T-helper 9 cell (primary cell): ENCODE measurements at places on chromosomes 11 and 22.

DNA sequence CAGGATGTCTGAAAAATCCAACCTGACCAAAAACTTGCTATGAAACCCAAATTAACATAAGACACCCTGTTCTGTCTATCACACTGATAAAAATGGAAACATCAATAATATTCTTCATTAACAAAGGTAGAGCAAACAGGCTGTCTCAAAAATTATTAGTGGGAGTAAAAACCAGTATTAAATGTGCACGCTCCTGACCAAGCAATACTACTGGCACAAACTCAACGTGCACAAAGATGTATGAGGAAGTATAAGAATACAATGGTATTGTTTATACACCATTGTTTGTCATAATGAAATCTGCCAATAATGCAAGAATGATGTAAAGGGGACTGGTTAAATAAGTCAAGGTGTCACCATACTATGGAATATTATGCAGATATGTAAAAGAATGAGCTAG, 288.5 kb downstream of the MN1 start:
- no peak for DNase-seq

DNA sequence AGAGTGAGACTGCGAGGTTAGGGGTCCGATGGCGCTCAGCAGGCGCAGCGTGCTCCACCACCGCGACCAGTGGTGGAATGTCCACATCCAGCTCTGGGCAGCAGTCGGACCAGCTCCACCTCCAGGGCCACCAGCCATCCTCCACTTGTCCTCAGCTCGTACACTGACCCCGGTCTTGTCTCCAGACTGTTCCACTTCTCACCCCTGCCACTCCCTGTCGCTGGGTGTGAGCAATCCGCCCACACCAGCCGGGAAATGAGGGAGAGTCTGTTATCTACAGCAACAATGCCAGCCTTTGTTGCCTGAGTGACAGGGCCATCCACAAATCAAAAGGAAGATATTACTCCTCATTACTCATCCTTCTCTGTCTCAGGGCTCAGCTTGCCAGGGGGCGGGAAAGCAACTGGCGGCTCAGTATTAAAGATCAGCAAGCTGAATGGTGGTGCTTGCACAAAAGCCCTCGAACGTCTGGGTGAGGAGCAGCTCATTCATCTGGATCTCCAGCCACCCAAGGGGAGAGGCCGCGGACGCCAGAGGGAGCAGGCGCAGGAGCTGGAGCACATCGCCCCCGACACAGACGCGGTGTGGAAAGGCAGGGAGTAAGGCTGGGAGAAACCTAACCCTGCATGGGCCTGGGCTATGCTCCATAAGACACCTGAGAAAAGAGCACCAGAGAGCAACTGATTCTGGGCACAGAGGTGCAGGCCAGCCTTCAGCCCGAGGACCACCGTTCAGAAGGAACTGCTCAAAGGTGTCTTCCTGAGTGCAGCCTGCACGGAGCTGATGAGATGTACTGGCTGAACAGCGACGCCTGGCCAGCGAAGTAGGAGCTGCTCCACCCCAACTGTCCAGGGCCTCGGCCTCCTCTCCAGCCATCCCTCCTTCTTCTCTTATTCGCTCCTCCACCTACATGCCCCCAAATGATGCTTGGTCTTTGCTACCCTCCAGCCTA, 21.9 kb downstream of the IGSF9B start:
- no peak for DNase-seq

DNA sequence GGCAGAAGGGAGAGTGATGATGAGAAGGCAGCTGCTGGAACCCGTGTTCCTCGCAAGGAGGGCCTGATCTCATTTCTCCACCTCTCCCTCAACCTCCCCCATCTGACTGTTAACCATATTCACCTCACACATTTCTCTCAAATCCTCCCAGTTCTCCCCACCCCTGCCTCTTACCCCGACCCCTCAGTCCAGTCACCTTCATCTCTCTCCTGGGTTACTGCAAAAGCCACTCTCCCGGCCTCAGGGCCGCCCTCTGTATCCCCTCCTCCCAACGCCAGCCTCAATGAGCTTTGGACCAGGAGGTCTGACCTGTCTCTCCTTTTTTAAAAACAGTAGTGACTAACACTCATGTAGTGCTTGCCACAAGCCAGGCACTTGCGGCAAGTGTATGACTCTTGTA, 29.5 kb upstream of the LMO1 start:
- no peak for DNase-seq

GRCh38 chr22:45033136-45033535, 23.3 kb upstream of the PHF21B start:
- DNase-seq, result no peak

- no peak for DNase-seq
Observed at GRCh38 chr11:11237070-11237832, 115.8 kb downstream of the CSNK2A3 start.

GRCh38 chr11:8603696-8604077, 9.7 kb upstream of the STK33 start:
- DNase-seq, result no peak

DNA sequence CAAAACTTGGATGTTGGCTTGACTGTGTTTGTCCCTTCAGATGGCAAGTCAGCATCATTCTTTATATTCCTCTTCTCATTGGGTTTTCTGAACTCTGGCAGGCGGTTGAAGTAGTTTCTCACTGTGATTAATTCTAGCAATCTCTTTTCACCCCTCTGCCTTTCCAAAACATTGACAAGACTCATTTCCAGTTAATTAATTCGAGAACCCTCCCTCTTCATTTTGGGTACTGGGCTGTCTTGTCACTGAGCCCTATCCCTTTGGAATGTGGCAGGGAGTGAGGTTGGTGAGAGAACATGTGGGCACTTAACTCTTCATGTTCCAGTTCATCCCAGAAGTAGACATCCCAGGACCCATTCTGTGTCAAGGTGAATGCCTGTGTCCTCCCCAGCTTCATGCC, 133.0 kb downstream of the WNT7B start:
- no peak for DNase-seq

- no peak for DNase-seq
Observed at GRCh38 chr11:2443406-2443805, 908 bp downstream of the TRPM5 start.

DNA sequence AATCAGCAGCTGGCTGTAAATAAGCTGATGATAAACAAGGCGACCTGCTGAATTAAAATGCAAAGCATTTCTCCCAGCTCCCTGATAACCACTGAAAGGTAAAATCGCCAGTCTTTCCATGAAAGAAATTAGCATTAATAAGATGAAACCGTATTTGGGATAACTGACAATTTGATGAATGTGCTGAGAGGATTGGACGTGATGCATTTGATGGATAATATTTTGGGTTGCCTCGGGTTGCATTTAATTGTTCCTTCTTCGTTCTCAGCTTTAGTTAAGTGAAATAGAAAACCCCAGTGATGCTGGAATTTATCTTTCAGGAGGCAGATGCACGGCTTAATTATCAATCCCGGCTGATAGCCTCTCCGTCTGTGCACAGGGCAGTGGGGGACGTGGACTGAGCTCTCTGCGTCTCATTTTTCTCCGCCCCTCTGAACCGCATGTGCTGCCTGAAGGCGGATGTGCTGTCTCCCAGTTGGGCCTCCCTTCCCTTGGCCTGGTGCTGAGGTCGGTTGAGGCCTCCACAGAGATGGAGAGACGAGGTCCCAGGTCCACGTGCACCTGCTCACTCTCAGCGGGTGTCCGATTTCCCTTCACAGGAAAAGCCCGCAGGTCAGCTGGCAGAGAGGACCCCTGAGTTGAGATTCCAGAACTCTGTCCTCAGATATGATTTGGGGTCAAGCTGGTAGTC, 846.2 kb downstream of the BRD1 start:
- no peak for DNase-seq

DNA sequence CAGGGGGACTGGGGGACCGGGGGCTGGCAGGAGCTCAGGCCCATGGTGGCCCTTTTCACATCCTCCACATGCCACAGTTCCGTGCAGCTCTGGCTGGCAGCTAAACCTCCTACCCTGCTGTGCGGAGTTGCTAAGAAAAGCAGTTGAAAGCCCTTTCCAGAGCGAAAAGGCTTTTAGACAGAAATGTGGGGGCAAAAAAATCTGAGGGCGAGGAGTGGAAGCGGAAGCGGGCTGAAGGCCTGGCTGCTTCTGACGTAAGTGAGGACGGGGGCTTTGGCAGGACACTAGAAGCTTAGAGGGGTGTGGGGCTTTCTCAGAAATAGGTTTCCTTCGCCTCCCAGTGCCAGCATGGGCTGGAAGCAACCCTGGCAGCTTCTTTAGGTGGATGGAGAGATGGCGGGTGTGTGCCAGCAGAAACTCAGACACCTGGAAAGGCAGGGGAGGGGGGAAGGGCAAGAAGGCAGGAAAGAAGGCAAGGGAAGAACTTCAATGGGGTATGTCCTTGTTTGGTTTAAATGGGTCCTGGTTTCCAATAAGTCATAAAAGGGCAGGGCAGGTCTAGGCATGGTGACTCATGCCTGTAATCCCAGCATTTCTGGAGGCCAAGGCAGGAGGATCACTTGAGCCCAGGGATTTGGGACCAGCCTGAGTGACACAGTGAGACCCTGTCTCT, 11.2 kb upstream of the DGKZ start:
- no peak for DNase-seq

GRCh38 chr11:73530109-73530508, 67.8 kb downstream of the FAM168A start:
- no peak for DNase-seq

GRCh38 chr11:12900496-12900895, 108.6 kb upstream of the RASSF10 start:
- DNase-seq, result no peak

DNA sequence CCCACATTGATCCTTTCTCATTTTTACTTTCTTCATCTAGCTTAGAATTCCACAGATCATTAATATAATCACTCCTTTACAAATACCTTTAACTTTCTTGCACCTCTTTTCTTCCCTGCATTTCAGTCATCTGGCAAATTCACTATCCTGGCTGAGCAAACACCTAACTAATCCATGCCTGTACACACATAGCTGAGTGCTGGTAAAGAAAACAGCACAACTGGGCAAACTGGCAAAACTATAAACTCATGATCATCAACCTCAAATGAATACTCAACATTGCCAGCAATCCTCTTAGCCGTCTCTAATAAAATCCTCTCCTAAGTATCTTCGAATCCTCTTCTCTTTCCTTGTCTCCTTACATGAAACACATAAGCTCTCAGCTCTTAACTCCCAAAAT, 52.4 kb downstream of the PICALM start:
- DNase-seq, result no peak
